ENCODE measurements at places on chromosomes 3 and 15.

- DNase-seq, result no peak
These were observed 263.3 kb upstream of the TPM1 start for GRCh38 chr15:62779036-62779770.

DNA sequence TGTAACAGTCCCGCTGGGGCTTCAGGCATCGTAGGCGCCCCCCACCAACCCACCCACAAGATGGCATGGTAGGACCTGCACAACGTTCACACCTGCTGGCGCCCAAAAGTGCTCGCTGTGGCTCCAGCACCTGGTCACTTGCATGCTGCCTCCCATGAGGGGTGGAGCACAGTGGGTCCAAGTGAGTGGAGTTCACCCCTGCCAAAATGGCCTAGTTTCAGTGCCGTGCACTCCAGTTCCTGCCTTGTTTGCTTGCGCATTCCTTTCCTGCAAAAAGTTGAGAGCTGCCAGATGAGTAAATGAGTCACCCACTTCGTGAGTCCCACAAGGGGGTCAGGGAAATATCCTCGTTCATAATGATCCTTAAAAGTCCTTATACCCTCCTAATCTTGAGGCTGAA, 788.7 kb upstream of the DPPA4 start:
- no peak for DNase-seq

DNA sequence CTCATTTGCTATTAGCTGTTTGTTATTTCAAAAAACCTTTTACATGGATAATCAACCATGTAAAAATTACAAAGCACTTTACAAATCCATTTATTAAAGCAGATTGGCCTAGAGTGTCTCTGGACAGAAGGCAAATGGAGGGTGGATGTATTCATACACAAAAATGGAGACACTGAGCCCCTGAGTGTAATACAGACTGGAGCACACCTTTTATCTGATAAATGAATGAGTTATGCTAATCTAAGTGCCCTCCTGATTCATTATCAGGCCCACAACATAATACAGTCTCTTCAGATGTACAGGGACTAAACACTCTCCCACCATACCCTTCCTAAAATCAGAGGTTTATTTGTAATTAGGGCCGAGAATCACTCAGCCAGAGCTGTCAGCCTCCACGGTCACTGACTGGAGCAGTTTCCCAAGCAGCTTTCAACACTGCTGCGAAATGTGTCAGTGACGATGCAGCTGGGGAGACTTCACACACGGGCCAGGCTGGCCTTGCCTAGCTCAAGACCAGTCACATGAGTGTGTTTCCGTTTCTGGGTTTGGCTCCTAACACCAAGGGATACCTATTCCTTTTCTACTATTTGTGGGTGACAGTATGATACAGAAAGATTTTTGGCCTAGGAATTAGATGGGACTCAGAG, 271.8 kb downstream of the ZIC1 start:
- no peak for DNase-seq

DNA sequence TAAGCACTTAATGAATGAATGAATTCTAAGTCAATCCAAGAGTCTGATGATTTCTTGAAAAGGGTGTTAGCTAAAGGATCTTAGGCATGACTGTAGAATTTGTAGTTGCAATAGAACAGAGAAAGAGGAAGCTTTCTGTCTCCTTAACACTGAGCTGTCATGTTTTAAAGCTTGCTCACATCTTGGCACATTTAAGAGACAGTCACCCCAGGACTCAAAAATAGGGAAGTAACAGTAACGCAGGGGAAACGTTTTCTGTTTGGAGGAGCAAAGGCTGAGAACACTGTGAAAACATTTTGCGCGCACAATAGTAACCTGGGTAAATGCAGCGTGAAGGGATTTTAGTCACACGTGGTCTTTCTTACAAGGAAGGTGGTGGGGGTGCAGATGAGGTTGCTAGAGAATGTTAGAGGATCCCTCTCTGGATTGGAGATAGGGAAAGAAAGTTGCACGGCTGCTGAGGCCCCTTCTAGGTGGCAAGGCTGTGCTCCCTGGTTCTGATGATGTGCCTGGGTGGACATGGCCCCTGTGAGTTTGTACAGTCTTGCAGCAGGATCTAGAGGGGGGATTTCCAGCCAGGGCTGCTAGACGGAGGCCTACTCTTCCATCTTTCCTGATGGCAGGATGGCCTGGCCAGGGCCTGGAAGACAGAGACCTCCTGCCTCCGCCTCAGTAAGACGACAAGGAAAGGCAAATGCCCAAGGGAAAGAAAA, 12.0 kb downstream of the STARD5 start:
- DNase-seq, result no peak

GRCh38 chr3:5022187-5022965, 43.1 kb downstream of the BHLHE40 start:
- peak; percentile 38 for DNase-seq

GRCh38 chr3:183270344-183270743, 17.3 kb downstream of the B3GNT5 start:
- DNase-seq, result no peak

DNA sequence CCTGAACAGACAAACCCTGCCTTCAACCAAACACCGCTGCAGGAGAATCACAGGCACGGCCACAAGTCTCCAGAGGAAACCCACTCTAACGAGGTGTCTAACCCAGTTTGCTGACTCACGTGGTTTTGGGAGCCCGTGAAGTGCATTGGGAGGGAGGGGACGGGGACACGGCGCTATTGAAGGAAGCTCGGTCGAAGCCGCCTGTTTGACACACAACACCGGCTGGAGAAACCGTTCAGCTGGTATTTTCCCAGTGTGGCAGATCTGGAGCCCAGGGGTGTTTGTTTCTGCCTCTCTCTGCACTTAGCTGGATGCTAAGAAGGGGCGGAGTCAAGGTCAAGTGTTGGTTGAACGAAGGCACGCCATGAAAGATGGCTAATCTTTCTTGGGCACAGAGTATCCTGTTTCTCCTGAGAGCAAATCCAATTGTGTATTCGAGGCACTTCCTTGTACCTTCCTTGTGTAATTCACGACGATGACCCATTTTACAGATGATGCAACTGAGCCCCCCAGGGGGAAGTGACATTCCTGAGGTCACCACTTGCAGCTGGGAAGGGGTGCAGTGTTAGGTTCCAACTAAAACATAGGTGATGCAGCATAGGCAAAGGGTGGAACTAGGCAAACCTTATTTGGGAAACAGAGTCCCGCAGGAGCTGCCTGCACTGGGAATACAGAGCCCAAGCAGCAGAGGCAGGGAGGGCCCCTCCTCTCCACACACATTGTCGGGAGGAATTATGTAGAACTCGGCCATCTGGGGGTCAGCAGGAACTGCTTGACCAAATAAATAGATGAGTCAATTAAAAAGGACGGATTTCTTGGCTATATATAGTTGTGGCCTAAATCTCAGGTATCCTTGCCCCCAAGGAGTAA, 22.5 kb downstream of the SLC6A6 start:
- DNase-seq, result peak; percentile 40

DNA sequence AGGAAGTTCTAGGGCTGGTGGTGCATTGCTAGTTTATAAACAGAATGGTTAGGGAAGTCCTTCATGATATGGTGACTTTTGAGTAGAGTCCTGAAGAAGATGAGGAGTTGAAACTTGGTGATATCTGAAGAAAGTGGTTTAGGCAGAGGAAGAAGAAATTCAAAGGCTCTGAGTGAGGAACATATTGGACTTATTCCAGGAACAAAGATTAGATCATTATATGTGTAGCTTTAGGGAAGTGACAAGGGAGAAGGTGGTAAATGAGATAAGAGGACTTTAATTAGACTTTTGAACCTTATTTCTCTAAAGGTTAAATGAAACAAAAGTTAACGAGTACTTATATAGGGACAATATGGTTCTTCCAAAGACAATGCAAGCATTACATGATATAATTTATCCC, 286.7 kb downstream of the DOCK3 start:
- DNase-seq, result no peak

DNA sequence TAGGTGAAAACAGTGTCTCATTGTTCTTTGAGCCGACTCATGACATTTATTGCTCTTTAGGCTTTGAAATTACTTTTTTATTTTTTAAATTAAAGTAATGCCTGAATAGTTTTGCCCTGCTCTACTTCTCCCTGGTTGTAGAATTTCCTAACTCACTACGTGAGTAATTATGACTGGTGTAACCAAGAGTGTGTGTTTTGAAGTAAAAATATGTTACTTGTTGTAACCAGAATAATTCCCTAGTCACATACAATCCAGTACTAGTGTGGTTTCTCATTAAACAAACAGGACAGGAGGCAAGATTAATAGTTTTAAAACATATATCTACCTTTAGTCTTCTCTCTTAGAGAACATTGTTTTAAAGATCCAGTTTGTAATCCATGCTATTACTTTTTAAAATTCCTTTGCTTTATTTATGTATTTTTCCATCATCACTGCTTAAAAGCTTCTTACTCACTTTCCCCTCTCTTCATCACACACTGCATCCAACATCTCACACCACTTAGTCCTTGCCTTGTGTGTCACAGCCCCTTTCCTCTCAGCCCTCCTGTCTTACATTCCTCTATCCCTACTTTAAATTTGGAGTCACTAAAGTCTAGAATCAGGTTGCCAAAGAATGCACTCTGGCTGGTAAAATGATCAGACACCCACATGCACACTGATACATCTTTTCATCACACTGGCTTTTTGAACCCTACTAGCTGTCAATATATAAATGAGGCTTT, 219.7 kb downstream of the WNT5A start:
- DNase-seq, result no peak

DNA sequence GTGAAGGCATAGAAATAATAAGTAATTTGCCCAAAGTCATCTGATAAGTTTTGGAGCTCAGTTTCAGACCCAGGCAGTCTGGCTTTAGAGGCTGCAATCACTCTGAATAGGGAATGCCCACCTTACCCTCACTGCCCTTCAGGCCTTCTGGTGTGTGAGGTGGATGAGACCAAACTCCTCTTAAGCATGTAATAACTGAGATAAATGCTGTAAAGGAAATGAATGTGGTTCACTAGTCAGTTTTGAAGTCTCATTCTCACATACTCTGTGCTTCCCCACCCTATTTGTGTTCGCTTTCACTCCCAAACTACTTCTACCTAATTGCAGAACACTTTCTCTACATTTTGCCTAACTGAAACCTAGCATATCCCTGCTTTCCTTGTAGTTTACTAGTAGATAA, 144.1 kb downstream of the FILIP1L start:
- DNase-seq, result no peak

DNA sequence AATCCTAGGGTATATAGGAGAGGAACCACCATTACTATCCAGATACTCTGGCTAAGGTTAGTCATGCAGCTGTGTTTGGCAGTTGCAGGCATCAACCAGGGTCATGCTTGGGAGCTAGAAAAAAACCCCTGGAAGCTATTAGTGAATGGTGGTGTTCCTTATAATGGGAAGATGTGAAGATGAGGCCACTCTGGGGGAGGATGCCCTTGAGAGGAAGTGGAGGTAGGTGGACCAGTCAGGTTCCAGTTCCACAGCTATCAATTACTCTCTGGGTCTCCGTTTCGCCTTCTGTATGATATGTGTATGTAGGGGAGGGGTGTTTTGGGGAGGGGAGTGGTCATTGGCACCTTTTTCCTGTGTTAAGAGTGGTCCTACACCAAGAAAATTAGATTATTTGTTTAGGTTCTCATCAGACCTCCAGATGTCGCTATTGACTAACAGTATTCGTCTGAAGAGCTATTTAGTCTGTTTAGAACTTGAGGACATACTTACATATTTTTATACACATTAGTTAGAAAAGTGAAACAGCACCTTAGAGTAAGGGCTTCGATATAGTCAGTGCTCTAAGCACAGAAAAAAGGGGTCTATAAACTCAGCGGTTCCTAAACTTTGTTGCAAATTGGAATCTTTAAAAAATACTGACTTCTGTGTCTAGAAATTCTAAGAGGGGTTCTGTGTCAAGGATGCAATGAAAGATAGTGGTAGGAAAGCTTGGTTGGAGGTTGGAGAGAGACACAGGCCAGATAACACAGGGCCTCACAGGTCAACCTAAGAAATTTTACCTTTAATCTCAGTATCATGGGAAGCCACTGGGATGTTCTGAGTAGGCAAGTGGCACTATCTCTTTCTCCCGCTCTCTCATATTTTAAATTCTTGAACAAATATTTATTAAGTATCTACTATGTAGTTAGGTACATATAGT, 9.1 kb upstream of the HPS3 start:
- no peak for DNase-seq

GRCh38 chr3:190063490-190063889, 57.2 kb downstream of the P3H2 start:
- DNase-seq, result no peak
